ENCODE measurements at places on chromosomes 7 and 10.

DNA sequence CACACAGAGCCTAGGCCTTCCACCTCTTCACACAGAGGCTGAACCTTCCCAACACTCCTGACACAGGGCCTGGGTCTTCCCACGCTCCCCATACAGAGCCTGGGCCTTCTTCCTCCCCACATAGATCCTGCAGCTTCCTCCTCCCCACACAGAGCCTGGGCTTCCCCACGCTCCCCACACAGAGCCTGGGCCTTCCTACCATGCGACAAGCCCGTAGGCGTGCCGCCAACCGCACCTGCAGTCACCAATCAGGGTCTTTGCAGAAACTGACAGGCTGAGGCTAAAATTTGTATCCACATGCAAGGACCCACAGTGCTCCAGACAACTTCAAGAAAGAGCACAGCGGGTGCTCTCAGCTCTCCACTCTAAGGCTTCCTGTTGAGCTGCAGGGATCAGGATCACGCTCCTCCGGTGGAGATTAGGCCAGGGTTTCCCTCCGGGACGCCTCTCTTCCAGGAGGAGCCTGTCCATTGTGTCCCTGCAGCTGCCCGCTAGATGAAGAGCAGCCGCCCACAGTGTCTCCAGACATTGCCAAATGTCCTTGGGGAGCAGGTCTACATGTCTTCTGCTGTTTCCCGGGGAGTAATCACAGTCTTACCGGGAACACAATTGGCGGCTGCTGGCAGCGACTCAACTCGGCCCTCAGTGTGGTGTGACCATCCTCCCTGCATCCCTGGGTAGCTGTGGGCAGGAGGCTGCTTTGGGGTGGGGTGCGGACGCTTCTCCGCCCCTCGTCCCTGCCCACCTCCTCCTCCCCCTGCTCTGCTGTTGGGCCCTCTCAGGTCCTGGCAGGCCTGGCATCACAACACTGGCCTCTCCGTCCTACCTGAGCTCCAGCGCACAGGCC is 9.7 kb downstream of the CFAP46 start:
- no peaks in the 10 kb centered on the region for H3K4me1 ChIP-seq
- DNase-seq, result no peak
- no peak overlapping the region for H3K4me3 ChIP-seq
- no peak overlapping the region for H3K27ac ChIP-seq

DNA sequence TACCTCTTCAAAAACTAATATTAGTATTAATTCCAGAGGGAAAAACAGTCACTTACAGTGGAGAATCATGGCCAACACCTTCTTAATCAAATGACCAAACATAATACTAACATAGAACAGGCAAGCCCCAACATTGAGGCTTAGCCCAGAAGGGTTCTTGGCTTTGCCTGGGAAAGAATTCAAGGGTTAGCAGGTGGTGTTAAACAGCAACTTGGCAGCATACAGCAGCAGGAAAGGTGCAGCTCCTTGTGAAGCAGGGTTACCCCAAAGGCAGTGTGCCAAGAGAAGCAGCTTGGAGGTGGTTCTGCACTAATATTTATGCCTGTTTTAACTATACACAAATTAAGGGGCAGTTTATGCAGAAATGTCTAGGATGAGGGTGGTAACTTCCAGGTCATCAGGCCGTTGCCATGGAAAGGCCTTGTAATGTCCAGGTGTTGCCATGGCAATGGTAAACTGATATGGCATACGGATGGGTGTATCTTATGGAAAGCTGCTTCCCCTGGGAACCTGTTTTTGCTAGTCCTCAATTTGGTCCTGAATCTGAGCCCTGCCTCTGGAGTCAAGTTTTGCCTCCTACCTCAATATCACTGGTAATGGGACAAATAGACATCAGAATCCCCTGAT is 27.2 kb upstream of the BEND7 start:
- H3K27me3 ChIP-seq, result no peaks in the 10 kb centered on the region
- DNase-seq, result no peak
- no peaks in the 10 kb centered on the region for H3K36me3 ChIP-seq
- H3K4me1 ChIP-seq, result no peaks in the 10 kb centered on the region
- no peak overlapping the region for H3K27ac ChIP-seq

- no peak overlapping the region for H3K27ac ChIP-seq
- peaks cover 13% of the 10 kb centered on the region for H3K4me1 ChIP-seq
- H3K36me3 ChIP-seq, result no peaks in the 10 kb centered on the region
- no peak for DNase-seq
- no peak overlapping the region for H3K4me3 ChIP-seq
These were observed 34.8 kb downstream of the DIP2C start for GRCh38 chr10:654647-654996.

- DNase-seq, result no peak
- H3K4me3 ChIP-seq, result no peak overlapping the region
- no peaks in the 10 kb centered on the region for H3K36me3 ChIP-seq
- no peaks in the 10 kb centered on the region for H3K27me3 ChIP-seq
- no peak overlapping the region for H3K27ac ChIP-seq
- H3K4me1 ChIP-seq, result no peaks in the 10 kb centered on the region
These were observed 86.8 kb downstream of the FANK1 start for GRCh38 chr10:125983161-125983560.

- H3K4me3 ChIP-seq, result no peak overlapping the region
- H3K27ac ChIP-seq, result no peak overlapping the region
- DNase-seq, result no peak
- no peaks in the 10 kb centered on the region for H3K36me3 ChIP-seq
- H3K4me1 ChIP-seq, result no peaks in the 10 kb centered on the region
- peaks cover 58% of the 10 kb centered on the region for H3K27me3 ChIP-seq
These were observed 2.0 kb downstream of the EVX1 start for GRCh38 chr7:27244488-27245123.

GRCh38 chr7:33530664-33531063 is 374.7 kb upstream of the BMPER start:
- no peak overlapping the region for H3K4me3 ChIP-seq
- H3K36me3 ChIP-seq, result no peaks in the 10 kb centered on the region
- no peaks in the 10 kb centered on the region for H3K27me3 ChIP-seq
- no peaks in the 10 kb centered on the region for H3K4me1 ChIP-seq

DNA sequence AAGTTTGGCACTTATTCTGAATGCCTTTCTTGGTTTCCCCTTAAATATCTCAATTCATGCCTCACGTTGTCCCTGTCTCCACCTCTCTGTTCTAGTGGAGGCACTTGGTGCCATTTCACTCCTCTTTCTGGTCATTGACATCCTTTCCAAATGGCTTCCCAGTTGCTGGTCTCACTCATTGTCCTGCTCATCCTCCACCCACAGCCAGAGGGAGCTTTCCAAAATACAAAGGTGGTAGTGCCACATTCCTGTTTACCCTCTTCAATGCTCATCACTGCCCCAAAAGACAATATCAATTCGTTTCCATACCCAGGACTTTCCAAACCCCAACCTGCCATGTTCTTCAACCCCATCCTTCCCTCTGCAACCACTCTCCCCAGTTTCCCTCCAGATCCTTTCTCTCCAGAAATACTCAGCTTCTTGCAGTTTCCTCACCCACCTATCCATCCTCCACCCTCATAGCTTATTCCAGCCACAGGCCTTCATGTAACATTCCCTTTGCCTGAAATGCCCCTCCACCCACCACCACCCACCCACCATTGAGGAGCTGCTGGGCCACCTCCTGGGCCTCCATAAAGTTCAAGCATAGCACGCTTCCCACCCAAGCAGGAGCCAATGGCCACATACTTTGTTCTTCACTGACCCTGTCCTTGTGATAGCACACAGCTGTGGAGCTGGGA is 63.1 kb upstream of the ADRB1 start:
- DNase-seq, result no peak
- no peak overlapping the region for H3K4me3 ChIP-seq
- no peaks in the 10 kb centered on the region for H3K27me3 ChIP-seq
- no peak overlapping the region for H3K27ac ChIP-seq
- no peaks in the 10 kb centered on the region for H3K36me3 ChIP-seq

- H3K27me3 ChIP-seq, result no peaks in the 10 kb centered on the region
- H3K4me1 ChIP-seq, result no peaks in the 10 kb centered on the region
- no peak overlapping the region for H3K27ac ChIP-seq
- no peak overlapping the region for H3K4me3 ChIP-seq
- DNase-seq, result no peak
These were observed 49.6 kb downstream of the CPED1 start for GRCh38 chr7:121037957-121038716.

Data from MM.1S (cell line).